ENCODE measurements at places on chromosomes 13 and 19. TPM values are rescaled to one million over a fixed set of nuclear protein-coding genes. Genes with fewer than 3 reads are reported as not detected.

Gene NXNL1
- total RNA-seq, result 1.3 TPM

Gene GPR4
- total RNA-seq, result 32.7 TPM

Gene SLC6A16
- 3.1 TPM for total RNA-seq

Gene HIPK4
- 0.29 TPM for total RNA-seq

Gene ZNF600
- total RNA-seq, result 8.4 TPM

Gene FAAP24
- total RNA-seq, result 0.84 TPM

Gene CALR3
- not detected for total RNA-seq

Gene C1QTNF9B
- not detected for total RNA-seq

Gene IGFL2
- not detected for total RNA-seq

Gene CACNG7
- total RNA-seq, result not detected

Gene NCR1
- total RNA-seq, result 0.51 TPM

Gene LILRA5
- total RNA-seq, result 23.0 TPM

Gene MBD3L3
- total RNA-seq, result not detected

Gene MEIOSIN
- not detected for total RNA-seq

Gene SBSN
- total RNA-seq, result not detected

Gene OSCAR
- total RNA-seq, result 6.6 TPM

Gene CGB8
- not detected for total RNA-seq

Gene ERICH4
- not detected for total RNA-seq

Gene CLIP3
- 19.7 TPM for total RNA-seq

Gene TJP3
- 0.39 TPM for total RNA-seq

Gene REEP6
- total RNA-seq, result 7.4 TPM

Gene IFNL1
- not detected for total RNA-seq

Gene GAPDHS
- total RNA-seq, result not detected

Gene ARMC6
- 18.1 TPM for total RNA-seq

Gene KANK3
- 28.6 TPM for total RNA-seq

Gene RUBCNL
- 6.7 TPM for total RNA-seq

Gene CYP2S1
- 2.2 TPM for total RNA-seq

Gene CD209
- total RNA-seq, result 63.5 TPM
